ENCODE measurements at places on chromosomes 5 and 9.

- DNase-seq, result no peak
Measured at GRCh38 chr5:148376198-148376597, 7.6 kb upstream of the FBXO38 start.

- no peak for DNase-seq
Measured at GRCh38 chr5:168479166-168479565, 7.1 kb upstream of the RARS1 start.

DNA sequence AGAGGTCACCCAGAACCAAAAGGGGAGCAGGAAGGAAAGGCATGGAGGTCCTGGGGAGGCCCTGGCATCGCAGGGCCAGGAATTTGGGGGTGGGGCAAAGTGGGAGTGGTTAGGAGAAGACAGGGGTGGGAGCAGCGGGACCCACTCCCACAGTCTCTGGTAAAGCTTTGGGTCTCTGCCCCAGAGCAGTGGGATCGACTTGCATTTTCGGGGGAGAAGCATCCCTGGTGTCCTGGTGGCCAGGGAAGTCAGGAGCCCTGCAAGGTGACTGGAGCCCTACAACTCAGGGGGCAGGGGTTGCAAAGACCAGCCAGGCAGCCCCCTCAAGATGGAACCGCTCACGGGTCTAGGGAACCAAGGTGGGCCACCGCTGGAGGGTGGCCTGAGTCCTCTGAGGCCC is 22.4 kb upstream of the GTF3C5 start:
- no peak for DNase-seq

- DNase-seq, result no peak
Measured at GRCh38 chr9:107103621-107104020, 179.5 kb upstream of the RAD23B start.

DNA sequence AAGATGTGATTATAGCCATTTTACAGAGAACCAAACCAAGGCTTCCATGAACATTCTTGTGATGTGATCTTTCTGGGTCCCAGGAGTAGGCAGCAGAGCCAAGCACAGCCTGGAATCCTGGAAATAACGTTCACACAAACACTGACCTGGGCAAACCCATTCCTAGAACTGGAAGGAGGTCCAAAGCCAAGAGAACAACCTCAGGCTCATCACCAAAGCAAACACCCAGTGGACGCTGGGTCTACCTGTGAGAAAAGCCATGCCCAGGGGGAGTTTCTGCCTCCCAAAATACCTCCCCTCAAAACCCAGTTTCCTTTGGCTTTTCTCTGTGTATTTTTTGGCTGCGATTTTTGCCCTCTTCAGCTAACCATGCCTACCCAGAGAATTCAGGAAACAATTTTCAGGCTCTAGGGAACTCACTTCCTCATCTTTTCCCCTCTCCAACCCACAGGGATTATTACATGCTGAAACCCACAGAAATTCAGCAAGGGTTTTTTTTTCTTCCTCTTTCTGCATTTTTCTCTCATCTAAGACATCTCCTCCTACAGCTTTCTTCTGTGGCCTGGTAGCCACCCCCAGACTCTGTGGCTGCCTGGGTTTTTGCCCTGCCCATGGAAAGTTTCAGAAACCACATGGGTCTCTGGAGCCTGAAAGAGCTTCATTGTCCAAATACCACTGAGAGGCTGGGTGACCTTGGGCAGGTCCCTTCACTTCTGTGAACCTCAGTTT is 75.0 kb downstream of the TNC start:
- peak; percentile 8 for DNase-seq

GRCh38 chr9:134060546-134060945 is 7.3 kb downstream of the BRD3 start:
- DNase-seq, result no peak

DNA sequence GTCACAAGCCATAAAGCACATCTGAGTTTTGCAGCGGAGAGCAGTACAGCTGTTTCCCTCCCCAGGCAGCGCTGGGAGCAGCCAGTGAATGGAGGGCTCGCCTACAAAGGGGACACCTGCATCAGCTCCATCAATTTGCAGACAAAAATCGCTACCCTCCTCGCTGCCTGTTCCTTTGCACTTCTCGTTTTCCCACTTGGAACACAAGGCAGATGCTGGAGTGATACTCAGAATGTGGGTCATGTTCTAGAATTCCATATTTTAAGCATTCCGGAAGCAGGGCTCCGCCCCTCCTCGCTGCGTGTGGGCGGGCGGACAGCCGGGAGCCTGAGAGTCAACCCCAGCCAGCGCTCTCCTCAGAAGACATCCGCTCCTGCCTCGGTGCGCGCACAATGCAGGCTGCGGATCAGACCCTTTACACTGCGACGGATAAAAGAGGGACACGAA is 92.1 kb downstream of the LMNB1 start:
- DNase-seq, result no peak

GRCh38 chr5:77139001-77139400 is 51.9 kb upstream of the ZBED3 start:
- no peak for DNase-seq

DNA sequence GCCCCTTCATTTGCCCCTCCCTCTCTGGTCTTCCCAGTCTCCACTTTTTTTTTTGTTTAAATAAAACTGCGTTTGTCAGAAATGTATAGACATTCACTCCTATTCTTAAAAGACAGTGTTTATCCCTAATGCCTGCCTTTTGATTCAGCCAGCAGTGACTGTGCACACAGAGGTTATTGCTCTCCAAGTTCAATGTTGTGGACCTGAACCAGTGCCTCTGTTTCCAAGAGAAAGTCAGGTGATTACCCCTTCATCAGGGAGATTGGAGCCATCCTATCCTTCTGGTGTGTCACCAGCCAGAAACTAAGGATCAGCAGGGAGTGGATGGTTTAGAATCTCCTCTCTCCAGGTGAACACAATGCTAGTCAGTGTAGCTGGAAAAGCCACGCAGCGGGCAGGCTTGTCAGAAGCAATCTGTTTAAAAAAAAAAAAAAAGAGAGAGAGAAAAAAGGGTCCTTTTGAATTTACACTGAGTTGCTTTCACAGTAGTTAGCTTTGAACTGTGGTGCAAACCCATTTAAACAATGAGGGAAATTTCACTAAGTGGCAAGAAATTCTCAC is 167.5 kb upstream of the DMRT1 start:
- DNase-seq, result no peak

DNA sequence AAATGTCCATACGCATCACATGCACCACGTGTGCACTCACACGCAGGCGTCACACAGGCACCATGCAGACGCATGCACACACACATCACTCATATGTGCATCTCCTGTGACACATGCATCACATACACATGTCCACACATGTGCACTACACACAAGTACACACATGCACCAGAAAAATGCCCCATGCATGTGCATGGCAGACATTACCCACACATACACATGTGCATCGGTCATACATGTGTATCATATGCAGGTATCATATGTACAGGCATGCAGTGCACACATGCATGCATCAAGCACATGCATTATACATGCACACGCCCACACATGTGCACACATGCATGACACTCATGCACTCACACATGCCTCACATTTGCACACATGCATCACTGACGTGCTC is 26.1 kb downstream of the ADAMTS2 start:
- no peak for DNase-seq

DNA sequence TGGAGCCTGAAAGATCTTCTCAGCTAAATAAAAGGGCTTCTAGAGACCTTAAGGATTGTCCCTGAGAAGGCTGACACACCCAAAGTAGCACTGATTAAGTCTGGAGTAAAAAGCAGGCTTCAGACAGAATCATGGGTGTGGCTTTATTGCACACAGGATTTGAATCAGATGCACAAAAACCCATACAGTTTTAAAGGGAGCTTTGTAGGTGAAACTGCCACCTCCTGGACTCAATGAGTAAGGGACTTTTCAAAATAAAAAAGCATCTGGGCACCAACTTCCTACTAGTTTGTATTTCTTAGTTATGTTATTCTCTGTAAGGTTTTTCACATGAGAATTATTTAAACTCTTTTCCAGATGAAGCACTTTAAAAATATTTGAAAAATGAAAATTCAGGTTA is 129.4 kb downstream of the EDIL3 start:
- no peak for DNase-seq

DNA sequence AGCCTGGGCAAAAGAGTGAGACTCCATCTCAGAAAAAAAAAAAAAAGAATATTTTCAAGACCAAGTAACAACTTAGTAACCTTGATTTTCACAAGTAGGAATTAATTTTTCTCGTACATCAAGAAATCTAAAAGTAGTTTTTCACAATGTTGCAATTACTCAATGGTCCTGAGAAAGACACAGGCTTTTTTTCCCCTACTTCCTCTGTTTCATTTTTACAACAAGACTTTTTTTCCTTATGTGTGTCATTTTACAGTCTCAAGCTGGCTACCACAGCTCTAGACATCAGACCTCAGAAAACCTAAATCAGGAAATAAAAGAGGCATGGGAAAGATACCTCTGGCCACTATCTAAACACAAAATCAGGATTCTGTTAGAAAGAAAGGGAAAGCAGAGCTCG is 45.9 kb downstream of the WDR36 start:
- no peak for DNase-seq

DNA sequence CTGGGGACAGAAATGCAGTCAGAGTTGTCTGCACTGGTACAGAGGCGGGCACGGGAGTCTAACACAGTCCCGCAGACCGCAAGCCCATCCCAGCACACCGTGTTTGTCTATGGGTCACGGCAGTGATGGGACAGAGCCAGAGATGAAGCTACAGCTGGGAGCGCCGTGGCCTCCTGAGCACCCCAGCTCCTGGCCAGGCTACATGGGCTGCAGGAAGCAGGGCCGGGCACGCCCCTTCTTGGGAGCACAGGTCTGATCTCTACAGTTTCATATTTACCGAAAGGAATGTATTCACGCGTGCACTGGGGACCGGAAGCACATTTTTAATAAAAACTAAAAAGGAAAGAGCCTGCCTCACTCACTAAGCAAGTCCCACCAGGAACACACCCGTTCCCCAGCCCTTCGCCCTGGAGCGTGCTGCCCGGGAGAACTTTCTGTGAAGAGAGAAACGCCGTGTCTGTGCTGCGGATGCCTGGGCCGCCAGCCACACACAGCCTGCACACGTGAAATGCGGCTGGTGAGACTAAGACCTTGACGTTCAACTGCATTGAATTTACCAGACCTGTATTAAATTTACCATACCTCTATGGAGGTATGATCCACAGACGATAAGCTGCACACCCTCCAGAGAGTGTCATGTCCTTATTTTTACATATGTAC is 81.1 kb downstream of the VAV2 start:
- no peak for DNase-seq

- no peak for DNase-seq
Measured at GRCh38 chr5:32217886-32218396, 43.8 kb upstream of the GOLPH3 start.

DNA sequence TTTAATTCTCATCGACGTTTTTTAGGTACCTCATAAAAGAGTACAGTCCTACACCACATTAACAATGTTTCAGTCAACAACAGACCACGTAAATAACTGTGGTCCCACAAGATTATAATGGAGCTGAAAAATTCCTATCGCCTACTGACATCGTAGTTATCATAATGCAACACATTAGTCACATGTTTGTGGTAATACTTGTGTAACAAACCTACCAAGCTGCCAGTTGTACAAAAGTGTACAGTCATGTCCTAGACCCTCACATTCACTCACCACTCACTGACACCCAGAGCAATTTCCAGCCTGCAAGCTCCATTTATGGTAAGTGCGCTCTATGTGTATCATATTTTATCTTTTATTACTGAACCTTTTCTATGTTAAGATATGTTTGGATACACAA is 16.8 kb downstream of the GNAQ start:
- no peak for DNase-seq

- no peak for DNase-seq
Measured at GRCh38 chr5:94771742-94772141, 153.3 kb downstream of the SLF1 start.
